ENCODE measurements at places on chromosomes 2 and 18. TPM values are rescaled to one million over a fixed set of nuclear protein-coding genes. Genes with fewer than 3 reads are reported as not detected.

The LYG1 gene
- total RNA-seq: 0.35 TPM

The PLGLB1 gene
- total RNA-seq: 0.75 TPM

The PCARE gene
- total RNA-seq: not detected

The TMEM131 gene
- 24.1 TPM for total RNA-seq

The DAW1 gene
- 2.0 TPM for total RNA-seq

The HOXD3 gene
- 15.3 TPM for total RNA-seq

The CCL20 gene
- total RNA-seq: 0.53 TPM

The MBOAT2 gene
- total RNA-seq: 17.9 TPM

The CDK15 gene
- not detected for total RNA-seq

The SYT4 gene
- total RNA-seq: not detected

The PAIP2B gene
- 0.62 TPM for total RNA-seq

The CHRND gene
- total RNA-seq: not detected

The FBXO41 gene
- total RNA-seq: 1.2 TPM

The EVX2 gene
- not detected for total RNA-seq

The GALR1 gene
- total RNA-seq: not detected

The GCKR gene
- 1.2 TPM for total RNA-seq

The FEV gene
- not detected for total RNA-seq

The RIT2 gene
- total RNA-seq: not detected

The LRRTM4 gene
- not detected for total RNA-seq

The MOGAT1 gene
- total RNA-seq: not detected

The POU3F3 gene
- total RNA-seq: not detected

The STK36 gene
- total RNA-seq: 34.9 TPM

The ABCB11 gene
- total RNA-seq: 0.44 TPM

The PLA2R1 gene
- total RNA-seq: 14.4 TPM

The CNDP1 gene
- not detected for total RNA-seq

The VAMP5 gene
- 186 TPM for total RNA-seq

The SGPP2 gene
- total RNA-seq: not detected

The IL36A gene
- not detected for total RNA-seq

The FAM124B gene
- 82.0 TPM for total RNA-seq

The RTP5 gene
- total RNA-seq: not detected

The KYNU gene
- not detected for total RNA-seq

The GPR45 gene
- not detected for total RNA-seq

The THSD7B gene
- total RNA-seq: 0.04 TPM

The DLGAP1 gene
- 0.81 TPM for total RNA-seq

The CFAP210 gene
- not detected for total RNA-seq

The REG3A gene
- total RNA-seq: not detected

The MYO5B gene
- total RNA-seq: 1.4 TPM

The CYP1B1 gene
- total RNA-seq: not detected

The KCNE4 gene
- total RNA-seq: not detected

The WBP1 gene
- total RNA-seq: 50.5 TPM

The NYAP2 gene
- not detected for total RNA-seq

The SERPINB13 gene
- not detected for total RNA-seq

All from endothelial cell of umbilical vein (primary cell).